ENCODE measurements at places on chromosomes 7 and 10.

- DNase-seq, result no peak
These were observed 88.9 kb downstream of the RAPGEF5 start for GRCh38 chr7:22267930-22268615.

DNA sequence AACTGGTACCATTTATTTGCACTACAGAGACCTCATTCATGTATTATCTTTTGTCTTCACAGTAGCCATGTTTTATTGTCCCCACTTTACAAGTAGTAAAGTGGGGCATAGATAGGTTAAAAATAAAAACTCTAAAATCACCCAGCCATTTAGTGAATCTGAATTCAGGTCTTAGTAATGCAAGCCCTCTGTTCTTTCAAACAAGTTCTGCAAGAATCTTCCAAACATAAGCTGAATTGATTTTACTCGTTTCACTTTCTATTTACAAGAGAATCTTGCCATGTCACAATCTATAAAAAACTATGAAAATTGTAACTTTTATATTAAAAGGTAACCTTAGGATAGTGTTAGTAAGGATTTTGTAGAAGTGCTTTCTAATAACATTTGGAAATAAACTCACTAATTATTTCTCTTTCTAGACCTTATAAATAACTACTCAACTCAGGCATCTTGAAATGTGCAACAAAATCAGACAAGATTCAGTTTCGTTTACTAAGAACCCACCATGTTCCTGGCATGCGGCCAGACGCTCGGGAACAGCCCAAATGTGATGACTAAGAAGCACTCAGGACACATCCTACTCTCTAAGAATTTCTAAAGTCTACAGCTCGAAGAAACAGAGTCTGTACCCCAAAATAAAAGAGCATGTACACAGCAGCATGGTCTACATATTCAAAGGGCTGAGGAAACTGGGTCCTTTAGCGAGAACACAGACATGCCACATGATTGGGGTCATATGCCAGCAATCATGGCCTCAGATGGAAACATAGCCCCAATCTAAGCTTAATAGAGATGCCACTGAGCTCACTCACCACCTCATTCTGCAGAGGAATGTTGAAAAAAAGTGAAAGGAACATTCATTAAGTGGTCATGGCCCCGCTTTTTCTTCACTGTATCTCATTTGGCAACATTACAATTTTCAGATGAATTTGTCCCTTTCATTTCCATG, 167.6 kb downstream of the AMPH start:
- DNase-seq, result peak; percentile 68

DNA sequence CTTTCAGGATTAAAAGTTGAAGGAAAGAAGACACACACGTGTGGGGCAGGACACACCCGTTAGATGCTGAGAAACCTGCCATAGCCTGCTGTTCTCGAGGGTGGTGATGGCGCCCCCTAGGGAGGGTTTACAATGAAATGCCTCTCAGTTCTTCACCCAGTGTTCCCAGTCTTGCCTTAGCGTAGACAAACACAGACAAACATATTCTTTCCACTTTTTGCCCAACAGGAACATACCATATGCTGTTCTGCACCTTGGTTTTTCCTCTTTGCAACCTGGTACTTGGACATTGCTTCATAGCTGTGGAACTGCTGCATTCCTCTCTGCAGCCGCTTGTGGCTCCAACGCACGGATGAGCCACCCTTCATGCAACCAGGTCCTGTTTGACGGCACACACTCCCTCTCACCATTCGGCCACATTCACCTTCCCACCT, 23.3 kb upstream of the HSPA12A start:
- no peak for DNase-seq

DNA sequence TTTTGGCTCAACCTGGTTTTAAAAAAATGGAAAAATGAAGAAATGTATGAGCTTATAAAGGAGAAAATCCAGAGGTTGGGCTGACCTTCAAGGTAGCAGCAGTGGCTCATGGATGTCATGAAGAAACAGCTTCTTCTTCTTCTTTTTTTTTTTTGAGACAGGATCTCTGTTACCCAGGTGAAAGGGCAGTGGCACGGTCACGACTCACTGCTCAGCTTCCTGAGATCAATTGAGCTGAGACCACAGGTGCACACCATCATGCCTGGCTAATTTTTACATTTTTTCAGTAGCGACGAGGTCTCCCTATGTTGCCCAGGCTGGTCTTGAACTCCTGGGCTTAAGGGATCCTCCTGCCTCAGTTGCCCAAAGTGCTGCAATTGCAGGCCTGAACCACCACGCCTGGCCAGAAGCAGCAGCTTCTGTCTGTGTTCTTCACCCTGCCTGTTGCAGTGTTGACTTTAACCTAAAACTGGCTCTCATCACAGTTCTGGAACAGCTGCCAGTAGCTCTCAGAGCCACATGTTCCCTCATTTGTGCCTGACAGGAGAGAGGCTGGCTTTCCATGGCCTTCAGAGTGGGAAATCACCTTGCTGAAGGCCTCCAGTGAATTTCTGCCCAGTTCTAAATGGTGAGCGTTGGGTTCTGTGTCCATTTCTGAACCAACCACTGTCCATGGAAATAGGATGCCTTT, 117.7 kb downstream of the PFKFB3 start:
- DNase-seq, result no peak

Data from activated T-helper 9 cell treated with anti-CD3 and anti-CD28 coated beads, Interleukin-2, amount 50 U/mL, for 16 hours (primary cell).